Osteocyte (in vitro differentiated cells): ENCODE measurements at places on chromosomes 16 and 17. TPM values are rescaled to one million over a fixed set of nuclear protein-coding genes. Genes with fewer than 3 reads are reported as not detected.

ELMO3 gene
- 1.7 and 2.1 TPM in 2 replicates for total RNA-seq

DNA sequence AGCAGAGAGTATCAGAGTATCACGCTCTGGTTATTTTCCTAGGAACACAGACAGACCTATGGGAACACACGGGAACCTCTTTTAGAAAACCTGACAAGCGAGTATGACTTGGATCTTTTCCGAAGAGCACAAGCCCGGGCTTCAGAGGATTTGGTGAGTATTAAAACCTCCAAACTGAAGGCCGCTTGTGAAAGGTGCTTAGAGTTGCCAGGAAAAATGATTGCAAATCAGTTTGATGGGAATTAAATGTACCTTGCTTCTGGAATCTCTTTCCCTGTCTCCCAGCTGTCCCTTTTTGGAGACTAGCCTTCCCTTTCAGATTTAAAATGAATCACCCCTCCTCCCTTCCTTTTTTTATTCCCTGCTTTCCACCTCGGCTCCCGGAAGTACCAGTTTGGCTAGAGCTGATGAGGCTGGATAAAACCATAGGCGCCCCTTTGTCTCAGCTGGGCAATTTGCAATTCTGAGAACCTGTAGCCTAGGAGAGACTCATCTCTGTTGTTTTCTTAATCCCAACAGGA, 27.3 kb downstream of the KAT7 start:
- H3K27me3 ChIP-seq = no peaks in the 10 kb centered on the region
- H3K4me1 ChIP-seq = peaks cover 22% of the 10 kb centered on the region
- peaks cover 41% of the 10 kb centered on the region for H3K36me3 ChIP-seq

GRCh38 chr17:68182940-68183551, 64.8 kb upstream of the AMZ2 start:
- H3K27me3 ChIP-seq = peaks cover 16% of the 10 kb centered on the region
- peaks cover 6% of the 10 kb centered on the region for H3K4me1 ChIP-seq
- no peak overlapping the region for H3K27ac ChIP-seq
- H3K36me3 ChIP-seq = no peaks in the 10 kb centered on the region
- no peak for DNase-seq
- H3K4me3 ChIP-seq = no peak overlapping the region

DNA sequence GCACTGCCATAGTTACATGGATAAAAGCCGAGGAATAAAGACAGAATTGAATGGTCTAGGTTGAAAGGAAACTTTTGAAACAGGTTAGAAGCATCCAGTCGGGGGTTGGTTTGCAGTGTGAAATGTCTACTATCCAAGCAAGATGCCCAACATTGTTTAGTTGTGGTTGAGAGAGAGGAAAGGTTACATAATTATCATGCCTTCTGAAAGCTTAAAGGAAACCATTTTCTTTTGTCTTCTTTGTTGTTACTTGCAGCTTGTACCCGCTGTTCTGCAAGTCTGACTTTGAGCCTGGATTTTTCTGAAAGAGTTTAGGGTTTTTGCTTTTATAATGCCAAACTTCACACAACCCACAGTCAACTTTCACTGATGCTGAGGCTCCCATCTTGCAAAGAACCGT, 167.9 kb downstream of the AXIN2 start:
- no peak overlapping the region for H3K27ac ChIP-seq
- no peak for DNase-seq
- no peaks in the 10 kb centered on the region for H3K4me1 ChIP-seq
- no peaks in the 10 kb centered on the region for H3K36me3 ChIP-seq

DNA sequence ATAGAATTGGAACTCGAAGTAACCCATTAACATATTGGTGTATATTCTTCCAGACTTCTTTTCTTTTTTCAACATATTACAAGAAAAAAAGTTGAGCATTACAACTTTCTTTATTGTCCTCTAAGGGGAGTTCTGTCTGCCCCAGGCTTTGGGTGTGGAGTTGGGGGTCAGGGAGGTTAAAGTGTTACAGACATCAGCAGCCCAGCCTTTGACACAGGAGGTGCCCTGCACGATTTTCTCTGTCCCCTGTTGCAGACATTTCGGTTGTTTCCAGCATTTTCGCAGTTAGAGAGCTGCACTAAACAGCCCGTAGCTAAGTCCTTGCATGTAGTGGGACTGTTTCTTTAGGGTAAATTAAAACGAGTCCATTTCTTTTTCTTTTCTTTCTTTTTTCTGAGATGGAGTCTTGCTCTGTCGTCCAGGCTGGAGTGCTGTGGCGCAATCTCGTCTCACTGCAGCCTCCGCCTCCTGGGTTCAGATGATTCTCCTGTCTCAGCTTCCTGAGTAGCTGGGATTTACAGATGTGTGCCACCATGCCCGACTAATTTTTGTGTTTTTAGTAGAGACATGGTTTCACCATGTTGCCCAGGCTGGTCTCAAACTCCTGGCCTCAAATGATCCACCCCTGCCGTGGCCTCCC, 13.4 kb upstream of the ADCY7 start:
- no peak for DNase-seq
- peaks cover 29% of the 10 kb centered on the region for H3K4me1 ChIP-seq
- peaks cover 6% of the 10 kb centered on the region for H3K36me3 ChIP-seq
- no peak overlapping the region for H3K27ac ChIP-seq
